ENCODE measurements at places on chromosomes 5 and 9. TPM values are rescaled to one million over a fixed set of nuclear protein-coding genes. Genes with fewer than 3 reads are reported as not detected.

Gene STARD4
- total RNA-seq: 5.8 TPM

Gene SAPCD2
- 0.19 TPM for total RNA-seq

Gene ORM2
- not detected for total RNA-seq

Gene ANKH
- total RNA-seq: 26.9 TPM

Gene UGT3A1
- not detected for total RNA-seq

Gene PLPP1
- 234 TPM for total RNA-seq

Gene SUSD3
- 1.1 TPM for total RNA-seq

Gene NR2F1-AS1
- 4.2 TPM for total RNA-seq

Gene ECM2
- 131 TPM for total RNA-seq

Gene ZNF454
- total RNA-seq: 0.88 TPM

Gene RNF183
- total RNA-seq: not detected

Gene CER1
- not detected for total RNA-seq

Gene CCNO
- total RNA-seq: 0.44 TPM

Gene FOXD4
- total RNA-seq: not detected

Gene COL5A1
- total RNA-seq: 23.9 TPM

Gene CACNA1B
- total RNA-seq: not detected

Gene PCDHGA9
- total RNA-seq: 7.0 TPM

Gene C9orf153
- total RNA-seq: 2.0 TPM

Gene ZFR
- total RNA-seq: 82.8 TPM

Gene GNA14
- total RNA-seq: 6.4 TPM

Gene HTR4
- not detected for total RNA-seq

Gene GOLGA2
- total RNA-seq: 71.3 TPM

Gene CDKN2B-AS1
- total RNA-seq: not detected

Measured in subcutaneous adipose tissue (tissue), 4 donors.